ENCODE measurements at places on chromosomes 7 and 10. TPM values are rescaled to one million over a fixed set of nuclear protein-coding genes. Genes with fewer than 3 reads are reported as not detected.

GRCh38 chr10:8588135-8588534, 533.6 kb downstream of the GATA3 start:
- no peak for DNase-seq

DNA sequence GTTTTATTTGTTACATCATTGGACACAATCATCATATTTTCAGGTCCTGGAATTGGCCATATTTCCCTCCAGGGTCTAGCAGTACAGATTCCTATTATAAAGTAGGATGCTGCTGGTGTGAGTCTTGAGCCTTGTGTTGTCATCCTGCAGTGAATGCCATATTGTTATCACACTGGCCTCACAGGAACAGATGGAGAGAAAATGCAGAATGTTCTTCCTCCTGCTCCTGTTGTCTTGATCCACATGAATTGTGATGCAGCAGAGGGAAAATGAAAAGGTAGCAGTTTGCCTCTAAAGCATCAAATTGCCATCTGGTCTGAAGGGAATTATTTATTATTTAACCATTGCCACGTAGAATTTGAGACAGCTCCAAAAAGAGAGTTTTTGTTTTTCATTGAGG, 248.6 kb downstream of the GPAM start:
- no peak for DNase-seq

Gene SORBS1
- 666 TPM for total RNA-seq

Gene RABGEF1
- total RNA-seq: 16.4 TPM

- DNase-seq: peak; percentile 57
These were observed 130.9 kb downstream of the SND1 start for GRCh38 chr7:127782654-127783559.

GRCh38 chr7:69467826-69468225, 130.4 kb upstream of the AUTS2 start:
- no peak for DNase-seq

Gene POLR2J2
- total RNA-seq: 4.6 TPM

GRCh38 chr10:33570495-33570894, 236.0 kb upstream of the NRP1 start:
- no peak for DNase-seq

GRCh38 chr7:24406053-24406788, 122.2 kb downstream of the NPY start:
- no peak for DNase-seq

DNA sequence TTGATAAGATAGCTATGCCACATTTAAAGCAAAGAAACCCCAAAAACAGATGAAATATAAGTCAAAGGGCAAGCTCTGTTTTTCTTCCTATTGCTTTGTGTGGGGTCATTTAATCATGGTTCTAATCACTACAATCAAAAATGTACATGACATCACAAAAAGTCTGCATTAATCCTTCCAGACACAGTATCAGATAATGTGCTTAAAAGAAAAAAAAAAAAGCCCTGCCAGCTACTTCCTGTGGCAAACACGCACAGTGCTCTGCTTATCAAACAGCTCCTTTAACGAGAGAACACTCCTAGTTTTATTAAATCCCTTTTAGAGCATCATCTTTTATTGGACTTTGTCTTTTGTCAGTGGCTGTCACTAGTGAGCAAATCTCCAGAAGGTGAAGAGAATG, 1005.8 kb downstream of the GATA3 start:
- no peak for DNase-seq

DNA sequence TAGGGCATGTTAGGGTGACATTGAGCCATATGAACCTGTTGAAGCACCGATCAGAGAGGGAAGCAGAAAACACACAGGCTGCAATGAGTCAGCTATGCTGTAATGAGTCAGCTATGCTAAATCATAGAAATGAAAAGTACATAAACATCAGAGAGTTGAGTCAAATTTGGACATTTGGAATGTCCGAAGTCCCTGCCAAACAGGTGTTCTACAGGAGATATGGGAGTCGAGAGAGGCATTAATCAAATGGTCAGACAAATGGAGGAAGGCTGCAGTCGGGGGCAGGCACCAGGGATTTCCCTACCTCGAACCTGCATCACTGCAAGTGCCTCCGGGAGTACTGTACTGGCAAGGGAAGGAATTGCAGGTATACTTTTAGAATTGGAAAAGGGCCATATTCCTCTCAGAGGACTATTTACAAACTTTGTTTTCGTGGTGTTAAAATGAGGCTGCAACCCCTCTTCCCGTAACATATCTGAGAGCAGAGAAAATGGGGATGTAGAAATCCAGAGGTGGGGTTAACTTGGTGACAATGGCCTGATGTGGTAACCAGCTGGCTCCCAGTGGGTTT, 8.8 kb upstream of the ZC3HAV1 start:
- DNase-seq: no peak

DNA sequence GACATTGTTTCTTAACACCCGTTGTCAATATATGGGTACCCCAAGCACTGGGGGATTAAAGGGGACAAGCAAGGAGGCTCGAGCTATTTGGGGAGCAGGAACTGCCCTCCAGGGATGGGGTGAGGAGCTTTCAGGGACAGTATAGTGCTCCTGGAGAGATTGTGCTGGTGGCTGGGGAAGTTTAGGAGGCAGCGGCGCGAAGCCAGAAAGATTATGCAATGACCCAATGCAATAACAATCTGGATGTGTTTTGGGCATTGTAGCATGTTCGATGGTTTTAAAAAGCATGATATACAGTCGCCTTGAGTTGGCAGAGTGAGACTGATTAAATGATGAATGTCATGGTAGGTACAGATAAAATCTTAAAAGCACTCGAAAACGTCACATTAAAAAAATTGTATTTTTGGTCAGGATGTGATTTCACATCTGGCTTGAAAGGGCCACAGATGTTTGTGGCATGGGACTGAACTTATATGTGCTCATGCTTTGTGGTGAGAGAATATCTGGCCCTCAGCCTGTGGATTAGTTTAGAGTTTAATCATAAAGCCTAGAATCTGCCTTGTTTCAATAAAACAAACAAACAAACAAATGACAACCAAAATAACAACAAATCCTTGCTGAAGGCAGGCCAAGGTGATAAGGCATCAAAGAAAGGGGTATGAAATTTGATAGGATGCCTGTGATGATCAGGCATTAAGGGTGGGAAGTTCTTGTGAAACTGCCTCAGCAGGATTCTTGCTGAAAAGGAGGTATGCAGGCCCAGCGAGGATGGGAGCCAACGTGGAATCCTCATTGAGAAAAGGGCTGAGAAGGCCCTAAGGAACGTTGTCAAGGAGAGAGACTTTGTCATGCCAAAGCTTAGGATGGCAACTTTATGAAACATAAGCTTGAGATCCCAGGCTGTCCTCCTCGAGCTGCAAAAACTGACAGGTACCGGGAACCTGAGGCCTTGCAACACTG, 417.1 kb upstream of the KLF6 start:
- DNase-seq: no peak

- DNase-seq: no peak
These were observed 40.4 kb upstream of the BPGM start for GRCh38 chr7:134605978-134606923.

DNA sequence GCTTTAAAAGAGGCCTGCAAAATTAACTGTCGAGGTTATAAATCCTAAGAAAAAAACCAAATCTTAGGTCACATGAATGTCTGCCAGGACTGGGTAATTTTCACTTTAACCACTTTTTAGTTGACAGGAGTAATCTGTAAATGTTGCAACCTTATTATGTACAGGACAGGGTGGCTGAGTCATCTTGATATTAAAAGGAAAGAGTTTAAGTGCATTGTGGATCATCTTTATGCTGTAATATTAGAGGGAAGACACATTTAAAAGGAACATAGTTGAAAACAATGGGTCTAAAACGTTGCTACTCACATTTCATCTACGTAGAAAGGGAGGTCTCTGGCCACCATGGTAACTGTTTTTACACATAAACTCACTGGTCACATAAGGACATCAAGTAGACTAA, 115.5 kb downstream of the LSMEM1 start:
- DNase-seq: no peak

- peak; percentile 93 for DNase-seq
These were observed 24.8 kb downstream of the GRIFIN start for GRCh38 chr7:2451171-2452073.

Gene SFTPD
- 0.43 TPM for total RNA-seq

DNA sequence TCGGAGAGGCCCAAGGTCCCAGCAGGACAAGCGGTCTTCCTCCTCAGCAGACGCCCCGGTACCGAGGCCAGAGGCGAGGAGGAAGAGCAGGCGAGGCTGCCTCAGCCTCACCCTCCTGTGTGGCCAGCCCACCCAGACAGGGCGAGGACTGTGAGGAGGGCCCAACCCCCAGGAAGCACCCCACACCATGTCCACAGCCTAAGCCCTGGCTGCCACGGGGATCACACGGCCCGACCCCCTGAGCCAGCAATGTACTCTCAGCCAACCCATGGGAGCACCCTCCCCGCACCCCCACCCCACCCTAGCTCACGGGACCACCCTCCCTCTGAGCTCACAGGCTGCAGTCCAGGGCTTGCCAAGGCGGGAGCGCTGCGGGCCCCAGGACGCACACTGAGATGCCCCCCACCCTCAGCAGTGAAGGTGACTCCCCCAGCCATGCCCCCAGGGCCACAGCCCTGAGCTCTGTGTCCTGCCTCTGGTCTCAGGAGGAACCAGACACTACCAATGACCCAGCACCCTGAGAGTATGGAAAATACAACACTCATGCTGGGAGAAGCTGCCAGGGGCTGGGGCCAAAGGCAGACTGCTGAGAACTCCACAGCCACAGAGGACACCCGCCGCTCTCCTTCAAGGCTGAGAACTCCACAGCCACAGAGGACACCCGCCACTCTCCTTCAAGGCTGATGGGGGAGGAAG, 93.6 kb downstream of the MAD1L1 start:
- peak; percentile 45 for DNase-seq

DNA sequence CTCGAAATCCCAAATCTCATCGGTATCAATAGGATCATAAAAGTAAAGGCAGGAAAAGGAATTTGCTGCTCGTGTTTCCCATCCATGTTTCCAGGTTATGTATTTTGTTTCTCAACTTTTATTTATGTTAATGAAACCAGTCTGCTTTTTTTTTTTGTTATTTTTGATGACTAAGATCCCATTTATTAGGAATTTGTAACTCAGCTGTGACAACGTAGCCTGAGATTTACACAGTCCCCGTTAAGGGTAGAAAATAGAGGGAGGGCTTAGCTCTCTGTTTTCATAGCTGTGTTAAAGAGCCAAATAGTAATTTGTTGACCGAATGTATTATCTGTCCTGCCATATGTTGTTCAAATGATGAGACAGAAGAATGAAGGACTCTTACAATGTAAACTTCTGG, 164.0 kb downstream of the MGMT start:
- DNase-seq: no peak

GRCh38 chr10:126001576-126001975, 105.2 kb downstream of the FANK1 start:
- DNase-seq: no peak

GRCh38 chr7:88700725-88701124, 58.8 kb upstream of the ZNF804B start:
- no peak for DNase-seq

Gene FGL2
- 13.0 TPM for total RNA-seq

GRCh38 chr10:130499541-130499940, 363.4 kb downstream of the GLRX3 start:
- DNase-seq: no peak

Gene DPY19L1
- 24.5 TPM for total RNA-seq

DNA sequence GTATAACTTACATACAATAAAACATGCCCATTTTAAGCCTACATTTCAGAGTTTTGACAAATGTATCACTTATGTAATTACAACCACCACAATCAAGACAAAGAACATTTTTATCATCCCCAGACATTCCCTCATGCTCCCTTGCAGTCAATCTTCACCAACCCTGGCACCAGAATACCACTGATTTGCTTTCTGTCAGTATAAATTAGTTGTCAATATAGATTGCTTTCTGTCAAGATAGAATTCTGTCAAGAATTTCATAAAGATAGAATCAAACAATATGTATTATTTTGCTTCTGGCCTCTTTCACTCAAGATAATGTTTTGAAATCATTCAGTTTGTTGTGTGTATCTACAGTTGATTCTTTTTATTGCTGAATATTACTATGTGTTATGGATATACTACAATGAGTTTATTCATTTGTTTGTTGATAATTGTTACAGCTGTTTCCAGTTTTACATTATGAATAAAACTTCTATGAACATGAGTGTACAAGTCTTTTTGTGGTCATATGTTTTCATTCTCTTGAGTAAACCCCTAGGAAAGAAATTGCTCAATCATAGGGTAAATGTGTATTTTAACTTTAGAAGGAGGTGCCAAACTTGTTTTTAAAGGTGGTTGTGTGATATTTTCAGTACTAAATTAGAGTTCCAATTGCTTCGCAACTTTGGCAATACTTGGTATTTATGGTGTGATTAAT, 56.9 kb downstream of the IFIT5 start:
- DNase-seq: no peak

- peak; percentile 94 for DNase-seq
These were observed 3.2 kb downstream of the CDK6 start for GRCh38 chr7:92833024-92833765.

DNA sequence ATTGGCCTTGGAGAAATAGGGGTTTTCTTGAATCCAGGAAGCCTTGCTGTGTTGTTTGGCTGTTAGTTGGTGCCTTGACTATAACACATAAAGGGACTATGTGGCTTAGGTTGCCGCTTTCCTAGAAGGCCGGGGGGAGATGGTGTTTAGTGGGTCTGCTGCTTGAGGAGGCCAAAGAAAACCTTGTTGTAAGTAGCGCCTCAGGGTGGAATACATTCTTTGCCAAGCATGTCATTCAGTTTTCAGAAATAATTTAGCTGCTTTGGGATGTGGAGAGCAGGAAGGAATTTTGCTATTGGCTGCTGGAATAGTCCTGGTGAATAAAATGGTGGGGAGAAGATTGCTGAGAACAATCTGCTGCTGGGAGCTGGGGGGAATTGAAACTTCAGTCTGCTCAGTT, 132.9 kb upstream of the WNT16 start:
- DNase-seq: no peak

- no peak for DNase-seq
These were observed 97.7 kb upstream of the PCBD1 start for GRCh38 chr10:70985824-70986622.

- DNase-seq: no peak
These were observed 152.0 kb upstream of the TMEM72 start for GRCh38 chr10:44759122-44759521.

DNA sequence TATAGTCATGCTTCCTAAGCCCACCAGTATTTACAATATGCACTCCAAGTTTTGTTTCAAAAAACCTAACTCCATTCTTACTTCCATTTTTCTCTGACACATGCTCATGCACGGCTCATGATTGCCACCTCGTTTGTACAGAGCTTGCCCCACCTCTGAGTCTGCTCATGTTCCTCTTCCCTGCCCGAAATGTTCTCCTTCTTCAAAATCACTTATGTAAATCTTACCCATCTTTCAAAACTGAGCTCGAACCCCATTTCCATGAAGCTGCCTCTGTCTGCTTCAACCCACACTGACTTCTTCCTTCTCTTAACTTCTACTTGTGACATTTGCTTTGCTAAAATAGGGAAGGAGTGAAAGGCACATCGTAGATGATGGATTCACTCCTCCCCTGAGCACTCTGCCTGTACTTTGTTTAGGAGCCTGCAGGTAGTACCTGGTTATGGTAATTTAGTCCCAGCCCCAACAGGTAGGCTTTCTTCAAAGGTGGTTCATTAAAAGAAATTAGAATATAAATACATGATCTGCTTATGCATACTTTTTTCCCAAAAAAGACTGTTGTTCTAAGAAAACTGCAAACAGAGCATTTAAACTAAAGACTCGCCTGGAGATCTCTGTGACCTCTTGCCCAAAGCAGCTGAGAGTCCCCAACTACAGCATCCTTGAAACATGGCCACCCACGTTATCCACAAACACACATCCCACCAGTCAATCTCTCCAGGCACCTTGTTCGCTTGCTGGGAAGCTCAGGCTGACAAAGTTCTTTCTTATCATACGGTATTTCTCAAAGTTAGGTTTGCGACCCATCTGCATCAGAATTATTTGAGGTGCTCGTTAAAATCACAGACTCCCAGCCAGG, 172.0 kb downstream of the DGKI start:
- DNase-seq: no peak

GRCh38 chr7:151851145-151851751, 25.7 kb downstream of the PRKAG2 start:
- peak; percentile 71 for DNase-seq
